Activated T-helper 1 cell treated with Interleukin-2 at 50 U/mL for 16 hours (primary cell): ENCODE measurements at places on chromosomes 5 and 9.

DNA sequence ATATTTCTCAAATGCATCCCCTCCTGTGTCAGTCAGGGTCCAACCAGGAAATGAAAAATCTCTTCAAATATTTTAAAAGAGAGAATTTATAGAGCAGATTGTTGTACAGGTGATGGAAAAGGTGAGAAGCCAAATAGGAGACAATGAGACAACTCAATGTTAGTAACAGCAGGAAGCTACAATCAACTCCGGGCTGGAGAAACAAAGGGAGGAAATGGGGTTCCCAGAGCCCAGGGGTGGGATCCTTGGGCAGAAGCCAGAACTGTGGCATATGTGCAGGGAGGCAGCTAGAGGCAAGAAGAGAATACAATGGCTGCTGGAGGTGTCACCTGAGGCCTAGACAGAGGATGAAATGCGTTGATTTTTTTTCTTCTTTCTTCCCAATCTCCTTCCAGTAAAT, 361.8 kb upstream of the ACTBL2 start:
- DNase-seq, result no peak

DNA sequence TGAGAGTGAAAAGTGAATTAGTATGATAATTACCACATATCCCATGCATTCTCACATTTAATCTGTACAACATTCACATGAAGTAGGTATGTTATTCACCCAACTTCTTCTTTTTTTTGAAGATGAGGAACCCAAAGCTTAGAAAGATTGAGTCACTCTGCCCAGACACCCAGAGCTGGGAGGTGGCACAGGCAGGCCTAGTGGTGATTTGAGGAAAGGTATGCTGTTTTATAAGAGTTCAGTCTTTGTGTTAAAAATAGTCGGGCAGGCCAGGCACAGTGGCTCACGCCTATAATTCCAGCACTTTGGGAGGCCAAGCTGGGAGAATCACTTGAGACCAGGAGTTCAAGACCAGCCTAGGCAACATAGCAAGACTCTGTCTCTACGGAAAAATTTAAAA, 285.3 kb downstream of the NR3C1 start:
- no peak for DNase-seq

DNA sequence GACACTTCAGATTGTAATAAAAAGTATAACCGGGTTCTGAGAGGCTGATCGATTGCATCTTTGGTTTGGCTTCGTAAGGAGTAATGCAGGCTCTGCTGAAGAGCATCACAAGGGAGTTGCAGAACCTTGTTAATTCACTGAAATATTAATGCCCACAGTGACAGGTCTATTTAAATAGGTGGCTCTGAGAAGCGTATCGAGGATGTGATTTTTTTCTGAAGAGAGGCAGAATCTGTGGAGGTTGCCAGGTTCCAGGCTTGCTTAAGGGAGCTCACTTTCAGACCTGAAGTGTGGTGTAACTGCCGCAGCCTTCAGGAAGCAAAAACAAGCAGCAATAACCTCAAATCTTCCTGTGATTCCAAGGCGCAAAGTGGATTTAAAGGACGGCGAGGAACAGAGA, 80.3 kb downstream of the ANKRD33B start:
- no peak for DNase-seq

GRCh38 chr5:134595458-134595838, 37.2 kb downstream of the SAR1B start:
- no peak for DNase-seq

GRCh38 chr5:89003563-89004036, 120.6 kb upstream of the MEF2C start:
- DNase-seq, result no peak

DNA sequence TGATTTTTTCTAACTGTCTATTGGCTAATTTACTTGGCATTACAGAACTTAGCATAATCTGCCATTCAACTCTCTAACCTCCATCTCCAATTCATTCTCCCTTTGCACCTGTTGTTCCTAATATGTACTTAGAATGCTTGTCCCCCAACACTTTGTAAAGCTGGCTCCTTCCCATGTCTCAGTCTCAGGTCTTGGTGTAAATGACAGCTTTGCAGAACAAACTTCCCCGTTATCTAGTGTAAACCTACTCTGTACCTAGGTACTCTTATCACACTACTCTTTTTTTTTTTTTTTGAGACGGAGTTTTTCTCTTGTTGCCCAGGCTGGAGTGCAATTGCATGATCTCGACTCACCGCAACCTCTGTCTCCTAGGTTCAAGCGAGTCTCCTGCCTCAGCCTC, 77.2 kb upstream of the CTNNA1 start:
- DNase-seq, result no peak

- no peak for DNase-seq
Measured at GRCh38 chr5:167546270-167546669, 745.2 kb upstream of the WWC1 start.

GRCh38 chr5:116652196-116652729, 77.6 kb upstream of the SEMA6A start:
- DNase-seq, result no peak

GRCh38 chr5:178368274-178368673, 135.7 kb upstream of the PHYKPL start:
- DNase-seq, result no peak

DNA sequence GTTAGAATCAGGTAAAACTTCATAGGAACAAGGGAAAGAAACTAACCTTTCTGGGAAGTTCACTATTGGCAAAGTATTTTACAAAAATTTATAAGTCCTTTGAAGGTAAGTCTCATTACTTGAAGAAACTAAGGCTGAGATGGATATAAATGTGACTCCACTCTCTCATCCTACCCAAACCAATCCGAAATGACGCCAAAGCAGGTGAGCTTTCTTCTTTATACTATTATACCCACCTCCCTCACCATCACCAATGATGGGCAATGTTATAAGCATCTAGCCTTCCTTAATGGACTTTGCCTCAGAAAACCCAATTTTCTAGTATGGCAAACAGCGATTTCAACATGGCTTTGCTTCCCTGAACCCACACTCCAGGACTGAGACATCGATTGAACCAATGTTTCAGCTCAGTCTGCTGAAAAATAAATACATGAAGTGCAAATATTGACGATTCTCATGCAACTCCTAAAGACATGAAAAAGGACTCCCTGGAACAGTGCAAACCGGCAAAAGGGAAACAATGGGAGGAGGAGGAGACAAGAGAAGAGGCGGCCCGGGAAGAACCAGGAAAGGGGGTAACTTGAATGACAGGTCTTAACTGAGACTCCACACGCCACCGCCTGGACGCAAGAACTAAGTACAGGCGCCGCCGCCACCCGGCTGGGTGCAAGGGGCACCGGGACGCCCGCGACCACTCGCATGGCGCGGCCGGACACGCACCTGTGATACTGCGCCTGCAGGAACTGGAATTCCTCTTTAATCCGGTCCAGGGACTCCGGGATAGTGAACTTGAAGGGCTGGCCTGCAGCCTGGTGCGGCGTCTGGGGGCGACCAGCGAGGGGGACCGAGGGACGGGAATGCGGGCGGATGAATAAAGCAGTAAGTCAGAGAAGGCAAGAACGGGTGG, 2.5 kb downstream of the TLE1 start:
- DNase-seq, result no peak

GRCh38 chr9:76882686-76883085, 23.2 kb downstream of the PRUNE2 start:
- DNase-seq, result no peak

DNA sequence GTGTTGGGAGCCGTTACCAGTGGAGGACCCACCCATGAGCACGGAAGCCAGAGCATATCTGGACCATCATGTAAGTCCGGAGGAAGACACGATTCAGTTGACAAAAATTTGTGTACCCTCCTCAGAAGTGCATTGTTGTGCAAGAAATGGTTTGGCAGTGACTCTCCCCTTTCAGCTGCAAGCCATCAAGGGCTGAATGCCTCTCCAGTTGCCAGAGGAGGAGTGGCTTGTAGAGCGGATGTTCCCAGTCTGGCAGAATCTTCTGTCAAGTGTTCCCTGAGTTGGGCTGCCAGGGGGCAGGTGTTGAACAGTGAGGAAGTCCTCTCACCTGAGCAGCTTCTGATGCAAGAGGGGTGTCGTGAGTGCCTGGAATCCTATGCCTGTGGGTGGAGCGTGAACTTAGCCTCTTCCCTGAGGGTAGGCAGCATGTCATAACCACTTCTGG, 27.6 kb upstream of the CDKN2AIPNL start:
- DNase-seq, result no peak

GRCh38 chr9:92196909-92197308, 81.7 kb upstream of the SPTLC1 start:
- no peak for DNase-seq

DNA sequence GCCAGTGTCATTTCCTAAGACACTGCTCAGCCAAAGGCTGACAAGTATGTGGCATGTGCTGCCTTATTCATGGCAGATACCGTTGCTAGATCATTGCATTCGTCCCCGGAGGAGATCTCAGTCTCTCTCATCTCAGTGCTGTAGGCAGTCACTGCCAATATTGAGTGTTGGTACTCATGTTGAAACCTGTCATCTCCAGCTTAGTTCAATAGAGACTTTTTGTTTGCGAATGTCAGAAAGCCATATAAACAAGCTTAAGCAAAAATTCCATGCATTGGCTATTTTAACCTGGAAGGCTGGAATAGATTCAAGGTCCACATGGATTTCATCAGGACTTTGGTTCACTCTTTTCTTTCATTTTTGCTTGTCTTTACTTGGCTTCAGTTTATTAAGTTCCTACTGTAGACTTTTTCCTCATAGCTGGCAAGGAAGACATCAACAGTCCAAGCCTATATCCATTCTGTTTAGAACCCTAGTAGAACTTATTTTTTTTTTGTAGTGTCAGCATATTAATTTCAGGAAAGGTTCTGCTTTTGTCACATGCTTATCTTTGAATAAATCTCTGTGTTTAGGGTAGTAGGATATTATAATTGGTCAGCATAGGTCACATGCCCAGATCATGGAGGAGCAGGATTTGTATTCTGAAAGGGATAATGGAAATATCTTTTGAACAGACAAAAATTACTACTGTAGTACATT, 66.8 kb downstream of the FCHO2 start:
- DNase-seq, result no peak

GRCh38 chr5:106873568-106873967, 797.2 kb downstream of the EFNA5 start:
- DNase-seq, result no peak

DNA sequence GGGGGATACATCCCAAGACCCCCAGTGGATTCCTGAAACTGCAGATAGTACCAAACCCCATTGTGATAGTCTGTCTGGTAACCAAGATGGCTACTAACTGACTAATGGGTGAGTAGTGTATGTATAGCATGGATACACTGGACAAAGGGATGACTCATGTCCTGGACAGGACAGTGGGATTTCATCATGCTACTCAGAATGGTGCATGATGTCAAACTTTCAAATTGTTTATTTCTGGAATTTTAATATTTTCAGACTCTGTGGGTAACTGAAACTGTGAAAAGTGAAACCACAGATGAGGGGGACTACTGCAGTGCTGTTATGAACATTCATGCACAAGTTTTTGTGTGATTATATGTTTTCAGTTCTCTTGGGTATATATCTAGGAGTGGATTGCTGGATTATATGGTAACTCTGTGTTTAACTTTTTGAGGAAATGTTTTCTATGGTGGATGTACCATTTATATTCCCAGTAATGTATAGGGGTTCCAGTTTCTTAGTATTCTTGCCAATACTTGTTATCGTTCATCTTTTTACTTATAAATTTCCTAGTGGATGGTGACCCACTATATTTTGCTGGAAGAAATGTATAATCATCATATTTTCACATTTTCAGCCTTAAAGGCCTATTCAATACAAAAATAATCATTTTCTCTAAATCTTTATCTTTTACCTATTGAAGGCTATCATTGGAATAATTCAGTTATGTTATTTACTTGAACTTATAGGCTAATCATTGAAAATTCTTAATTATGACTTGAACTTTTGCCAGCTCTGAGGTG, 140.9 kb downstream of the NR3C1 start:
- DNase-seq, result no peak
